ENCODE measurements at places on chromosomes 12 and 14.

- no peak for DNase-seq
Measured at GRCh38 chr12:131192951-131193350, 239.2 kb downstream of the ADGRD1 start.

GRCh38 chr12:53208877-53209463, 1.9 kb upstream of the ITGB7 start:
- DNase-seq: no peak

DNA sequence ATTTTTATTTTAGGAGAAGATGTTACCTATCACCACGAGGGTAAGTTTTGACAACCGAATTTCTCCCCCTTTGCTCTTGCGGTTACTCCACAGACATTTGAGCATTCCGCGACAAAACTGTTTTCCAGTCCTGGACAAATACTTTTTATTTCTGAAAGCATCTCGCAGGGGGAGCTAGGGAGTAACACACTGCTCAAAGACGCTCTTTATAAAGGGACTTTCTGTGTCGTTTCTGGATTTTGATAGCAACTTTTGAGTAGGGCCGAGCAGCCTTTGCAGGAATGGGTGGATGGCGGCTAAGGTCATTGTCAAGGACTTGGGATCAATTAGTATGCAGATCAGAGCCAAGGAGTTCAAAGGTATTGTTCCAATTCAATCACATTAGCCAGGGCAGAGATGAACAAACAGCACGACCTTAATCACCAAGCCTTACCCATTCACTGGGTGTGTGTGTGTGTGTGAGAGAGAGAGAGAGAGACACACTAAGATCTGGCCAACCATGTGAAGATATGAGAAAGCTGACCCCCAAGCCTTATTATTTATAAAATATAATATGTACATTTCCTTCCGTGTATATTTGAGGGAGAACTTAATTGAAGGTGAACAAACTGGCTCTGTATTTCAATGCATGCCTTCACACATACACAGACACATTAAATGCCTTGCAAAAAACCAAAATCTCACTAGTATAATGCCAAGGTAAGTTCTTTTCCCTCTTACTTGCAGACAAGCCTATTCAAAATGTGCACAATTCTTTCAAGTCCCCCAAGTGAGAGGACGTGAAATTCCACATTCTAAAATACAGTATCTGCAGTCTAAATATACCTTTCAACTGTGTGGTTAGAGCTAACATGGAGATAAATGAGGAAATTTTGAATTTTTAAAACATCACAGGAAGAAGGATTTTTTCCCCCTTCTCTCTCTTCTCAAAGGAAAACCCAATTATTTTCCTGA, 613.8 kb downstream of the VRK1 start:
- no peak for DNase-seq

DNA sequence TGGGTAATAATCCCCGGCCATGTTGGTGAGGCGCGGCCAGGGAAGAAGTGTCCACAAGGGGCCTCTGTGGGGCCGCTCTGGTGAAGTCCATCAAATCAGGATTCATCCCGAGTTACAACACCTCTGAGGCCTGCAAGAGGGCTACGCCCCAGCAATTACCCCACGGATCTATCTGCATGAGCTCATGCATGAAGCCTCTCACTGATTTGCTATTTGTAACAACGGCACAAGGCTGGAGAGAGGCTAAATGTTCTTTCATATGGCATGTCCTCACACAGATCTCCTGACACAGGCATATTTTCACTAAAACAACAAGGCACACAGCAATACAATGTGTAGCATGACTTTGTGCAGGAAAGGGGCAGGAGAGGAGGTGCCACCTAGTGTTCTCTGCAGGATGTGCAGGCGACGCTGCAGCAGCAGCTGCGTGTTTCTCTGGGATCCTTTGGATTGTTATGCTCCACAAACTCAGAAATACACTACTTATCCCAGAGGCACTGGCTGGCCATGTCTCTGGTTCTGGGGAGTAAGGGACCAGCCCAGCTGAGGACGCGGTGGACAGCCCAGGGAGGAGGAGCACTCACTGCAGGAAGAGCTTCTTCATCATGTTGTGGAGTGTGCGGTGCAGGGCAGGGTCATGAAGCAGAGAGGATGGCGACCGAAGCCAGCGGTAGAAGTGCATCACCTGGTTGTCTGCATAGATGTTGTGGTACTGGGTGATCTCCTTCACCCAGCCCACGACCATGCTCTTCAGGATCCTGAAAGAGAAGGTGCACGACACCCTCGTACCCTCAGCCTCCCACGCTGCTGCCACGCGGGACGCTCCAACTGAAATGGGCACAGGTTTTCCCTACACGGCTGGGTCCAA, 20.2 kb downstream of the P2RX2 start:
- DNase-seq: no peak

DNA sequence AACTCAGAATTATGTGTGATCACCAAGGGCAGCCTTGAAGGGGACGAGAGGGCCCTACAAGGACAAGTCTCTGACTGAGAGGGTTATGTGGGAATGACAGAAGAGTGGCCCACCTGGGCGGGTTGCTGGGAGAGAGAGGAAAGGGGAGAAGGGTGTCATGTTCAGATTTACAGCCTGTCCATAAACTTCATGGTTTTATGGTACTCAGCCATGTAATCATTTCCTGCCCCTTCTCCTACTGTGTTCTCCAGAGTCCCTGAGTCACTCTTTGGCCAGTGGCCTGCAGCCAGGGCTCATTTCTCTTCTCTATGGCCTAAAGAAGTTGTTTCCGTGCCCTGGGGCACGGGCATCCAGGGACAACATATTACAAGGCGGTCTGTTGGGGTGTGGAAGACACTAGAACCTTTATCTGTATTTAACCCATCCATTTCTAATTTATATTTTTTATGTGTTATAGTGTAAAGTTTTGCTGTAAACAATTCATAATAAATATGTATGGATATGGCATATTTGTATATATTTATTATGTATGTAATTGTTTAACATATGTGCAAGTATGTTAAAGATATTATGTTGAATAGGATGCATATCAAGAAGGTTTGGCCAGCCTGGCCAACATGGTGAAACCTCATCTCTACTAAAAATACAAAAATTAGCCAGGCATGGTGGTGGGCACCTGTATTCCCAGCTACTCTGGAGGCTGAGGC, 26.9 kb downstream of the DDX47 start:
- DNase-seq: no peak

DNA sequence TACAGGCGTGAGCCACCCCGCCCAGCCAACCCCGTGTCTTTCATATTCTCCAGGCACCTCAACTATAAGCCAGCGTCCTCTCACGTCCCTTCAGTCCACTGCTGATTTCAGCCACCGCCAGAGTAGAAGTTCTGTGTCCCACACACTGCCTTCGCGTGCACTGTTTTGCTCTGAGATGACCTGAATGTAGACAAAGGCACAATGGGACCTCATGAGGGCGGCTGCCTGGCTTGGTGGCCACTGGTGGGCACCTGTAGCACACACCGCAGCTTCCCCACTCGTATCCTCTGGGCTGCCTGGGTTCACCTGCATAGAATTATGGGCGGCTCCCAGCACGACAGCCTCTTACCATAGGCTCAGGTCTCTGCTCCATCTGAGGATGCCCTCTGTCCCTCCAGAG, 57.2 kb downstream of the GPR68 start:
- DNase-seq: no peak

- no peak for DNase-seq
Measured at GRCh38 chr12:80936642-80937390, 918 bp downstream of the LIN7A start.

DNA sequence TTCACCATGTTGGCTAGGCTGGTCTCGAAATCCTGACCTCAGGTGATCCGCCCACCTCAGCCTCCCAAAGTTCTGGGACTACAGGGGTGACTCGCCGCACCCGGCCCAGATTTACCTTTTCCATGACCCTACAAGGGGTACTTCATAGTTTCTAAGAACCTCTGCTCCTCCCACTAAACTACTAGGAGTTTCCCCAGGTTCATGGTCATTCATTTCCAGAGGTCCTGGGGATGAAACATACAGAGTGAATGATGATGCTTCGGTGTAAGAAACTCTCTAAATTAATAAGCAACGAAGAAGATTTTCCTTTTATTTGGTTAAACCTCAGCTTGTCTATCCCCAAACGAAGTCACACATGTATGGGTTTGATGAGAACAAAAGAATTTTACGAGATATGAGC, 56.9 kb downstream of the AMN start:
- DNase-seq: peak; percentile 40

- no peak for DNase-seq
Measured at GRCh38 chr12:117863002-117863709, 105.6 kb downstream of the KSR2 start.

- DNase-seq: no peak
Measured at GRCh38 chr14:38716926-38717325, 386.1 kb downstream of the SEC23A start.

DNA sequence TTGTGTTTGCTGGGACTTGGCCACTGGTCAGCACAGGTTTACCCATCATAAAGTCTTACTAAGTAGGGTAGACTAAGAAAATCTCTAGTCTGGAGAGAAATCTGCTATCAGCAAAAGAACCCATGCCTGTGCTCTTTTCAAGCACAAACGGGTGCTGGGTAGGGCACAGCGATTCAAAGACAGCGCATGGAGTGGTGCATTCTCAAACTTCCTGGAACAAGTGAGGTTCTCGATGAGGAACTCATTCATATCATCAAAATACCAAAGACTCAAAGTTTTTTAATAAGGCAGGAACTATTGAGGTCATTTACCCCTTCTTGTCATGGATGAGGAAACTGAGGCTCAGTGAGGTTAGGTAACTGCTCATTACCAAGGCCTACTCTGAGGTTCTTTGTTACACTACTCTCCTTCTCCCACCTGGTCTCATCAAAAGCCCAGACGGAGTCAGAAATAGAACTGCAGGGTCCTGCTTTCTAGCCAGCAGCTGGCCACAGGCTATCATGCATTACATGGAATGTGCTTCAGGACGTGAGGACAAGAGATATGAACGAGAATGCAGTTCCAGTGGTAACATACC, 390.3 kb downstream of the ZFP36L1 start:
- DNase-seq: no peak

DNA sequence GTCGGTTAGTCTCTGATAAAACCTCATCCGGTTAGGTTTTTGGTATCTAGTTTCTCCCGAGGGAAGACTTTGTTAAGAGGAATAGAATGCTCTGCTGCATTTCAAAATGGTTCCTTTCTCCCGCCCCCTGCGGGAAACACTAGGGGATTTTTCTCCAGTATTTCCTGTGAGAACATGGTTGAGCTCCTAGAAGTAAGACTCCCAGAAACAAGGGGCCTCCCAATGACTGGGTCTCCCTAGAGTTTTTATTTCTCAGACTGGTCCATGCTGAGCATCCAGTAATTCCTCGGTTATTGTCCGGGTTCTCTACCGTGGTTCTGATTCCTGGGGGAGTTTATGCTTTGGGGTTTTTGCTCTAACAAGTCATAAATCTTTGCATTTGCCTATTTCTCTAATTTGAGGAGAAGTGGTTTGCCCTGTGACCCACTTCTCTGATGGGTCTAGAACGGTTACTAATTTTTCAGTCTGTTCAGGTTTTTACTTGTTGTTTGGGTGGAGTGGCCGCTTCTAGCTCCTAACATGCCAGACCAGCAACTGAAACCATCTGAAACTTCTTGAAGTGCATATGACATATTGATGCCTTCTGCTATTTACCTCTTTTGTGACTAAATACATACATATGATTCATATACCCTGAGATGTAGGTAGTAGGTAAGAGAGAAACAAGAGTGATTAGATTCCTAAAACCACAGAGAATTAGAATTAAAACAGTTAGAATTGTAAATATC, 25.1 kb downstream of the TESPA1 start:
- DNase-seq: no peak

- DNase-seq: no peak
Measured at GRCh38 chr14:105480199-105480746, 5.7 kb downstream of the CRIP2 start.
